ENCODE measurements at places on chromosomes 4 and X.

DNA sequence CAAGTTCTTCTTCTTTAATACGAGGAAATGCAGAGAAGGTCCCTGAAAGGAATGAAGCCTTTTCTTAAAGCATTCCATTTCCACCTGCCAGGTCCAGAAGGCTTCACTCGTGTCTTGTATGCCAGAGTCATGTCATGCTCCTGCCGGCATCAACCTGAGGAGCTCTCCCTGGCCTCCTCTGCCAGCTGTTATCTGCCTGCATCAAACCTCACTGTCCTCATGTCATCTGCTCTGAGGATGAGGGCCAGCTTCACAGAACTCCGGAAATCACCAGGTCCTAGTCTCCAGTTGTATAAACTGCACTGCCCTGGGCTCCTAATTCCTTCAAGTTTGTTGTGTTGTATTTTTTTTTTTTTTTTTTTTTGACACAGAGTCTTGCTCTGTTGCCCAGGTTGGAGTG is 20.0 kb upstream of the S100G start:
- DNase-seq = no peak

- DNase-seq = no peak
These were observed 209.7 kb downstream of the SPRY1 start for GRCh38 chr4:123606336-123606735.

DNA sequence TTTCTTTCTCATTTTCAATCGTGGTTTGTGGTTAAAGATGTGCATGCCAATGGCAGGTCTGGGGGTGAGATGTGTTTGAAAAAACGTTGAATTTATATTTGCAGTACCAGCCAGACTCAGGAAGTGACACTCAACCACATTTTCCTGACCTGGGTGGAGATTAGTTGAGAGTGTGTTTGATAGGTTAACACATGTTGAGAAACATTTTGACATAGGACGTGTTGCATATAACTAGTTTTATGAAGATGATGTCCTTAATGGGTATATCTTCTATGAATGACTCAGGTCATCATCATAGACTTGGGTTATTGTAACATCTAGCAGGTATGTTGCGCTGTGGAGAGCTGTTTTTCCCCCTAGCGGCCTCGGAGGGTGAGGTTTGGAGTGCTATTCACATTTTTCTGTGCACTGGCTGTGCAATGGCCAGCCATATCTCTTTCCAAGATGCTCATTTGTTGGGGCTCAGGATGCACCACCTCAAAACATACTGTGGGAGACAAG is 21.7 kb upstream of the CD38 start:
- DNase-seq = no peak

DNA sequence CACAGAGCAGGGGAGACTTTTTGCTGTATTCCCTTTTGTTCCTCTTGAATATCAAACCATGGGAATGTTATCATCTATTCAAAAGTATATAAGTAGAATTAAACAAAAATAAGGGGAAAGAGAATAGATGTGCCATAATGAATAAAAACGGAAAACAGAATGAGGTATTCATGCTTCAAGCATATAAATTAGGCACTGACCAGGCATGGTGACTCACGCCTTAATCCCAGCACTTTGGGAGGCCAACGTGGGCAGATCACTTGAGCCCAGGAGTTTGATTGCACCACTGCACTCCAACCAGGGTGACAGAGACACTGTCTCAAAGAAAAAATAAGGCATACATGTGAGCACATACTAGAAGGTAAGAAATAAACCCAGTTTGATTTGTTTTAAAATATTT is 16.3 kb upstream of the NEUROG2 start:
- DNase-seq = no peak

- no peak for DNase-seq
These were observed 34.1 kb downstream of the ANXA3 start for GRCh38 chr4:78585633-78586032.

DNA sequence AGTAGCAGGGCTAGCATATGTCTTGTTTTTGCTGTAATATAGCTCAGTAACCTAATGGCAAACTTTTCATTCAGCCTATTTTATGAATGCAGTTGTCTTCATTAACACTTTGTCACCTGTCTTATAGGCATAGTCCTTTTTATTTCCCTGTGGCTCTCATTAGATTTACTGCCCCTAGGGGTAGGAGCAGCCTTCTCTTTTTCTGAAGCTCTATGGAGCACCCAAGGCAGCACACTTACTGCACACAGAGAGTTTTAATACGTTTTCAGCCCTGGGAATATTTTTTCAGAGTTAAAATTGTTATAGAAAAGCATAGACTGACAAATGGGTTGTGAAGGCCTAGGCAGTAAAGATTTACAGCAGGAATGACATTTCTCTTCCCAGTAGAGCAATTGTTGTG is 406.8 kb downstream of the TMA16 start:
- no peak for DNase-seq

DNA sequence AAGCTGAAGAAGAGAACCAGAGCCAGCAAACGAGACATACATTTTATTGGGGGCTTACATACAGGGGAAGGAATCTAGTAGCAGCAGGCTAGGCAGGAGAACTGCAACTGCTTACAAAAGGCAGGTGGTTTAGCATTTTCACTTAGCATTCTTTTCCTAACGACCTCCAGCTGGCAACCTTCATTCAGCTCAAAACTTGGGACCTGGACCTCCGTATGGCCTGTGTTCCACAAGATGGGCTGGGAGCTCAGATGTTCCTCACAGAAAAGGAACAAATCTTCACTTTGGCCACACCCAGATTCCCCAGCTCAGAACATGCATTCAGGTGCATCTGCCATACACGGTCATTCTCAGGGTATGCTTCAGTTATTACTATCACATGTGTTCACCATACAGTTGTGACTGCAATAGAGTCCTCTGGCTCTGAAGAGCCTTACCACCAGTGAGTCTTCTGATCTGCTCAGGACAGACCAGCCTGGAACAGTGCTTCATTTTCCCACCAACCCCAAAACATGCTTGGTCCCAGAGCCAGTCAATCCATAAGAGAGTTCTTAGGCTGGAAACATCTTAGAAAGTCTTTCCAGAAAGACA is 29.6 kb upstream of the AP1AR start:
- no peak for DNase-seq

DNA sequence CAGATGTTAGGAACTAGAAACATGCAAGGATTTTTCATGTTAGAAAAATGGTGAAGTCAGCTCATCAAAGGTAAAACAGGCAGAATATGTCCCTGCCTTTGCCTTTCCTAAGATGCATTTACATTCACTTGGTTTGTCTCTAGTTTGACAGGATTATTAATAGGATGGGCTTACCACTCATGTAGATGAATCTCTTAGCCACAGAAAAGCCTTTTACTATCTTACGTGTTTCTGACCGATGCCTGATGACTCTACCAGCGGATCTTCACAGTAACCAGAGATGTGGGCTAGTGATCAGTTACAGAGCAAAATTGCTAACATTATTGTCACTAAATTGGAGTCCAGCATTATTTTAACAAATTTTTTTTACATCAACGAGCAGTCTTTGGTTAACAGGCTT is 187.6 kb downstream of the MAML3 start:
- no peak for DNase-seq

- no peak for DNase-seq
These were observed 86.2 kb upstream of the KIT start for GRCh38 chr4:54571293-54572151.

- no peak for DNase-seq
These were observed 1391.1 kb downstream of the FSTL5 start for GRCh38 chr4:160772668-160773067.

DNA sequence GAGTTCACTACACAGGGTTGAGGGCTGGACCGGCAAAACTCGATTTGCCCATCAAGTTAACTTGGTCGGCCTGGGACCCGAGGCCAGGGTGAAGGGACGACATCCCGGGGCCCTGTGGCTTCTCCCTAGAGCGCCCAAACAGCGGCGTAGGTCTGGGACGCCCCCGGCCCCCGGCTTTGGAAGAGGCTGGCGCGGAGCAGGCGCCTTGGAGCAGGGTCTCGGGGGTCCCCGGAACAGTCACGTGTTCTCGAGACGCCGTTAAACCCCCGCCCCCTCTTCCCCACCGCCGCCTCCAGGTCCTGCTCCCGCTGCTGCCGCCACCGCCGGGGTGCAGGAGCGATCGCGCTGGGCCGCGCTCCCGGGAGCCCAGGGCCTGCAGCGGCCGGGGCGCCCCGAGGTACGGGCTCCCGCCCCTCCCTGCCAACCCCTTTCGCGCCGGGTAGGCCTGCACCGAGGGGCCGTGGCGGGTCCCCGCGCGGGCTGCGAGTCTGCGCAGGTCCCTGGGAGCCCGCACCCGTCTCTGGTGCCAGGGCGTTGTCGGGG is at the start of gene NPY5R:
TSS of gene NPY5R (plus strand) at position 289 of the 543 bp plus-strand sequence. CDS start 6,382 bp downstream, outside the sequence.
- peak; percentile 73 for DNase-seq

DNA sequence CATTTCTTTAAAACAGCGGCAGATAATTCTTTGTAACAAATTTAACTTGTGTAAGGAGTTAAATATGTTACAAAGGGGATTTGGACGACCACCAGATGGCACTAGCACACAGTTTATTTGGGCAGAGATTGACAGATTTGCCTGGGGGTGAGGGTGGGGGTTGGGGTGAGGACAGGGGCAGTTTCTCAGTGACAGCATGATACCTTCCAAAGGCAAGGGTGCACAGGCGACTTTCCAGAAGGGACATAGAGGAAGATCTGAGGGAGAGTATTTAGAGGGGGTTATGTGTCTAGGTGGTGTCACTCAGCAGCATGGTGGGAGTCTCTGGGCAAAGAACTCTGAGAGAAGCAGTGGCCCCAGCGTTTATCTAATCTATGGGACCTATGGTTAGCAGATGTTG is 9.6 kb upstream of the TMA16 start:
- DNase-seq = no peak

DNA sequence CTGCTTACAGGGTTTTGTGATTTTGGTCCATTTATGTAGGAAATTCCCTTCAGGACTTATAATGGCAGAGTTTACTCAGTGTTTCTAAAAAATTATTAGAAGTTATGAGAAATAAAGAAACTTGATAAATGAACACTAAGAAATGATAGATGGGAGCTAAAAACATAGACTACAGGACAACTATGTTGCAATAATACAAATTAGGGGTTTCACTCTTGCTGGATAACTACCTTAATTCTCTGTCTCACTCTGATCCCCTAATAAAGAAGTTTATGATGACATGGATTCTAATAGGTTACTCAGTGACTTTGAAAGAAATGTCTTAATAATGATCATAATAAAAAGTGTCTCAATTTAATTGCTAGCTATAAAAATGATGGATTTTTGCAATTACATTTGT is 23.3 kb upstream of the BBS12 start:
- no peak for DNase-seq

DNA sequence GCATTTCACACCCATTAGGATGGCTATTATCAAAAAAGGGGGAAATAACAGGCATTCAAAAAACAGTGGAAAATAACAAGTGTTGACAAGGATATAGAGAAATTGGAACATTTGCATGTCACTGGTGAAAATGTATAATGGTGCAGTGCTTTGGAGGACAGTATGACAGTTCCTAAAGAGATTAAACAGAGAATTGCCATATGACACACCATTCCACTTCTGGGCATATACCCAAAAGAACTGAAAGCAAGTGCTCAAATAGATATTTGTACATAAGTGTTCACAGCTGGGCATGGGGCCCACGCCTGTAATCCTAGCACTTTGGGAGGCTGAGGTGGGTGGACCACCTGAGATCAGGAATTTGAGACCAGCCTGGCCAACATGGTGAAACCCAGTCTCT is 348.1 kb downstream of the NR3C2 start:
- no peak for DNase-seq

DNA sequence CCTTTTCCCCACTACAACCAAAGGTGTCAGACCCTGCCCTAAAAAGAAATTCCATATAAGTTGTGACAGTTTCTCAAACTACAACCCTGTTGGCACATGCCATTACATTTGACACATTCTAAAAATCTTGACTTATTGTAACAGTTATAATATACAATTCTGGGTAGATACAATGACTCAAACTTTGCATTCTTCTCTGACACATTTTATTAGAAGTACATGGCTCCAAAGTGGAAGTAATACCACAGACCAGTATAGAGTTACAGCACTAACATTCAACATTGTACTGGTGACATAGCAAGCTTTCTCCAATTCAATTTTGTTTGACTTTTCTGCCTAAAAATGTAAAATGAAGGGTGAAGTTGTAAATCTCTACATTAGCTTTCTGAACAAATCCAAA is 196.6 kb upstream of the ETNPPL start:
- no peak for DNase-seq

DNA sequence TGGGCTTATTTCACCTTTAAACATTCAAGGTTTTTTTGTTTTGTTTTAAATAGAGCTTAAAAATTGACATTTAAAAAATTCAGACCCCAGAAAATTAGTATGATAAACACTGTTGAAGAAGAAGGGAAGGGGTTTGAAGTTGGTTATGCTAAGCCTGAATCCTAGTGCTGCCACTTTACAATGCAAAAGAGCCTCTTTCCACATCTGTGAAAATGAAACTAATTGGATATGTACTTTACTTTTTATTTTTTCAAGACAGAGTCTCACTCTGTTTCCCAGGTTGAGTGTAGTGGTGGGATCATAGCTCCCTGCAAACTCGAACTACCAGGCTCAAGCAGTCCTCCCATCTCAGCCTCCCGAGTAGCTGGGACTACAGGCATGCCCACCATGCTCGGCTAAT is 41.8 kb downstream of the FIP1L1 start:
- DNase-seq = no peak

DNA sequence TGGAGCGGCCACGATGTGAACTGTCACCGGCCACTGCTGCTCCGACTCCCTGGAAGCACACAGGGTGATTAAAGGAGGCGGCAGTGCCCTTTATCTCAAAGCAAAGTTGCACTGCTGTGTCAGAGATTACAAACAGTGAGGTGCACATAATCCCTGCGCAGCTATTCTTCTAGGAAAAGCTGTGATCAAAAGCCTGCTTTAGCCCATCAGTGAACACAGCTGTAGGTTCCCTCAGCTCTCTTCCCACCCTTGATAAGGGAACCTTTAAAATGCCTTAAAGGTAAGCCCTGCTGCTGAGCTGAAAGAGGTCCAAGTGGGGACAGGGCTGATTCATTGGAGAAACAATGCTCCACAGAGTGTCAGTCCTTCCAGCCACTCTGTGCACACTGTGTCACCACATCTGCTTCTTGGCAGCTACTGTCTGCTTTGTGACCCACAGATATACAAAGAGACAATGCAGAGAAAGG is 127.6 kb downstream of the EIF4E start:
- DNase-seq = no peak

DNA sequence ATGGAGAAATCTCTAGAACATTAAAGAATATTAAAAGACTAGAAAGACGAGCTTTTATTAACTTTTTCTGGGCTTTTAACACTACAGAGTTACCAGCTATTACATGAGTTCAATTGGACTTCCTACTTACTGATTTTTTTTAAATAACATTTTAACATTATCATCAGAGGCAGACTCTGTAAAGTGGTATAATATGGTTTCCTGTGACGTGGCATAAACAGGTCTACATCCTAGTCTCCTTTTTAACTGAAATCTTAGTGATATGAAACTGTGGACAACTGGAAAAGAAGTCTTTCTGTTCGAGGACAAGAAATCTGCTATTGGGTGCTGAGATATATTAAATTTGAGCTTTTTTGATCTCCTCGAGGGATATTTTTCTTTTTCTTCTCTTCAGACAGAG is 48.7 kb upstream of the ABCG2 start:
- DNase-seq = no peak

- no peak for DNase-seq
These were observed 399.9 kb upstream of the CNKSR2 start for GRCh38 chrX:20974326-20974725.

All from aorta (tissue), 5 donors.